CD8-positive, alpha-beta T cell (primary cell): ENCODE measurements at places on chromosomes 2 and 18.

- no peak for DNase-seq
Observed at GRCh38 chr2:241741016-241741415, 6.6 kb downstream of the D2HGDH start.

- no peak for DNase-seq
Observed at GRCh38 chr2:37244755-37245154, 13.3 kb downstream of the NDUFAF7 start.

DNA sequence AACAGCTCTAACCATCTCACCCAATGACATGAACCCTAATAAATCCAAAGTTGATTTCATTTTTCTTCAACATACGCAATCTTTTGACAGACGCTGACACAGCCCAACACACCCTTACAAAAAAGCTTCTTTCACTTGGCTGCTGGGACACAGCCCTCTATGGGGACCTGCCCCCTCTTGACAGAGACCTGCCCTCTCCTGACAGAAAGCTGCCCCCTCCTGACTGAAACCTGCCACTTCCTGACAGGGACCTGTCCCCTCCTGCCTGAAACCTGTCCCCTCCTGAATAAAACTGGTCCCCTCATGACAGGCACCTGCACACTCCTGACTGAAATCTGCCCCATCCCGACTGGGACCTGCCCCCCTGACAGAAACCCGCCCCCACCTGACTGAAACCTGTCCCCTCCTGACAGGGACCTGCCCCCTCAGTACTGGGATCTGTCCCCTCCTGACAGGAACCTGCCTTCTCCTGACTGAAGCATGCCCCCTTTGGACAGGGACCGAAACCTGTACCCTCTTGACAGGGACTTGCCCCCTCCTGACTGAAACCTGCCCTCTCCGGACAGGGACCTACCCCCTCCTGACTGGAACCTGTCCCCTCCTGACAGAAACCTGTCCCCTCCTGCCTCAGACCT, 87.9 kb downstream of the PXDN start:
- no peak for DNase-seq

- no peak for DNase-seq
Observed at GRCh38 chr2:70525032-70525431, 28.6 kb downstream of the TGFA start.

GRCh38 chr2:162490052-162490717, 146.3 kb downstream of the GCA start:
- no peak for DNase-seq

DNA sequence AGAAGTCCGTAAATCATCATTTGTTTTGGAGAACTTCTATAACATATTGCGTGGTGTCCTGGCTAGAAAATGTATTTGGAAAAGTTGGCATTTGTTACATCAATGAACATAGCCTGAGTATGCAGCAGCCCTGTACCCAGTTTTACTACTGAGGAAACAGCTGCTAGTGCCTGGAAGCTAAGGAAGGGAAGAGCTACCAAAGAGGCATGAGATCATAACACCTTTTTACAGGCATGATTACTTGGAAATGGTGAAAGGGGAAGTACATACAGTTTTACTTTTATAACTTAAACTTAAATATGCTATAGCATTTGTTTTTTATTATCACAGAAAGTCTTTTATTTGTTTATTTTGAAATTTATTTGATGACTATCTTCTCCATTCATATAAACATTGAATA, 128.4 kb upstream of the MC4R start:
- no peak for DNase-seq

DNA sequence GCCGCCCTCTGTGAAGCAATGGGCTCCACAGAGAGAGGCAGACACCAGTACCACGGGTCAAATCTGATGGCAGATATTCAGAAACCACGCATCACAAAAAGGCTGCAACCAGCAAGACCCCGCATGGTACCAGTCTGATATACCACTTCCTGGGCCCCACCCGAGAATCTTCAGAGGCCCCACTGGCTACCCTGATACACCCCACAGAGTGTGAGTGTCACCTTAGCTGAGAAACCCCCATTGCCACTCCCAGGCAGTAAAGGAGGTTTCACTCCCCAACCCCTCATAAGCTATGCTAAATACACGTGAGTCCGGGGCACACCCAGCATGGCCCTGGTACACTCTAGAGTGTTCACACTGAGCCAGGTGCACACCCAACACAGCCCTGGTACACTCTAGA, 160.0 kb downstream of the EIPR1 start:
- DNase-seq = no peak

- DNase-seq = no peak
Observed at GRCh38 chr18:51654488-51655326, 457.2 kb upstream of the MEX3C start.

DNA sequence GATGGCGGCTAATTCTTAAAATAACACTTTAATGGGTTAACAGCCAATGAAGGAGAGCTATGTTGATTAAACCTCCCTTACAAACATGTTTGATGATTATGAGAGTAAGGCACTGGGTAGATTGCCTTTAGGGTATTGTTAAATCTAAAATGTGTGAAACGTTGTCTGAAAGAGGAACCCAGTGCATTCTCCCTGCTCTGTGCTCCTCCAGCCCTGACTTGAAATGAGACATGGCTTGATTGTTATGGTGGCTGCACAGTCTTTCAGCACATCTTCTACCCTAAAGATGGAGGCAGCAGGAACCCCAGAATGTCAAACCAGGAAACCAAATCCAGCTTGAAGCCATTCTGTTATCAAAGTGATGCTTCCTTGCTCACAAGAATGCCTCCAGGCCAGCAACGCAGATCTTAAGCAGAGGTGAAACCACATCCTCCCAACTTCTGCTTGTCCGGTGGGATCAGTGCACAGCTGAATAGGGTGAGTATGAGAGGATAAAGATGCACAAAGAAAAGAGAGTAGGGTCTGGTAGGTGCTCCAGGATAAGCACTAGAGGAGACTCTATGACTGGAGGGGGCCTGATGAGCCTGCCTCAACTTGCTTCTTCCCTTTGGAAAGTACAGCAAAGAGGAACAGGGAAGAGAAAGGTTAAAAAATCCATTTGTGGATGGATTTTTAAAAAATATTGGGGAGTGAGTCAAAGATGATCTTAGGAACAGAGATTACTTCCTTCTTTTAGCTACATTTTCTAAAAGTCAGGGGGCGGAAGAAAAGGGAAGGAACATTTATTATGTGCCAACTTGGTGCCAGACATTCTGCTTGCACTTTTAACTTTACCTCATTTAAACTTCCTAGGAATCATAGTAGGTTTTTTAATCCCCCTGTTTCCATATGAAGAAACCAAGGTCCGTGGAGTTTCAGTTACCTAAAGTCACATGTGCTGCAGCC, 523.0 kb downstream of the TXNL1 start:
- DNase-seq = no peak

DNA sequence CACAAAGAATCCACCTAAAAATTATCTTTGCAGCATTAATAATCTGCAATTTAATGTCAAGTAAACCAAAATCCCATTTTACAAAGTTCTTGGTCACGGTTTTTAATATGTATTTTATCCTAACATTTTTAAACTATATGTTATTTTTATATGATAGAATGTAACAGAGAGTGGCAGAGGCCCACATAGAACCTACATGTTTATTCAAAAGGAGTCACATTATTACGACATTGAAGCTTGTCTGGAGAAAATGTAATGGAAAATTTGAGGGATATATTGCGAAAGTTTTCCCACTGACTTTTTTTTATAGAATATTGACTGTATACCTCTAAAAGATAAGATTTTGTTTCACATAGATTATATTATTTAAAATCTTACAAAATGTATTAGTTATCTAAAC, 89.7 kb upstream of the COL3A1 start:
- DNase-seq = no peak

- no peak for DNase-seq
Observed at GRCh38 chr2:115460008-115460407, 1017.6 kb downstream of the DPP10 start.

- DNase-seq = no peak
Observed at GRCh38 chr18:63046375-63046774, 273.2 kb downstream of the BCL2 start.

GRCh38 chr2:223856021-223856420, 18.6 kb upstream of the AP1S3 start:
- no peak for DNase-seq

DNA sequence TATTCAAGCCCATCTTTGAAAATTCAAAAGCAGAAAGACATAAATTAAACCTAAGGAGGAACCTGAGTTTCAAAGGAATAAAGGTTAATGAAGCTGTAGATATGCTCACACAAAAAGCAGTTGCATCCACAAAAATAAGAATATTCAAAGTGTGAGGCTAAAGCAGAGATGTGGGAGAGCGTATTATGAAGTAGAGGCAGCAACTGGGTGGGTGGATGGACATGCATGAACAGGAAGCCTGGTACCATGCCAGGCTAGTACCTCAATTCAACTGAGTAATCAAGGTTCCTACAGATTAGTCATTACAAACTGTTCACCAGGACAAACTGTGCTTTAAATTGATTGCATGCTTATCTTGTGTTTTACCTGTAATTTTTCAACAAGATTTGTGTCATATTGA, 330.0 kb upstream of the PKDCC start:
- DNase-seq = no peak

GRCh38 chr2:17517481-17518211, 594 bp downstream of the RAD51AP2 start:
- DNase-seq = no peak

DNA sequence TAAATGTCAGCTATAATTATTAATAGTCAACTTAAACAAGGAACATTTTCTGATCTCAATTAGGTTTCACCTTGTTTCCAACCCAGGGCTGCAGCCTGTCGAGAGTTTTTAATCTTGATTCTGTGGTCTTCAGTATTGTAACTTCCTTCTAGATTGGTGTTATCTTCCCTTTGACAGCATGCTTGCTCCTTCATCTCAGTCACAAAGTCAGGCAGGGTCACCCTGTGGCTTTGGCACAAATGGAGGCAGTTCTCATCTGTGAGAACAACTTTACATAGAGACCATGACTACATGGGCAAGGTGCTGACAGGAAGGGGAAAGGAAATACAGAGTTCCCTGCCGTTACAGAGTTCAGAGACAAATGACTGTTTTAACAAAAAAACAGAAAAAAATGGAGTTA, 50.5 kb downstream of the HNRNPLL start:
- DNase-seq = no peak

GRCh38 chr2:12861344-12861930, 144.7 kb downstream of the TRIB2 start:
- peak; percentile 16 for DNase-seq

DNA sequence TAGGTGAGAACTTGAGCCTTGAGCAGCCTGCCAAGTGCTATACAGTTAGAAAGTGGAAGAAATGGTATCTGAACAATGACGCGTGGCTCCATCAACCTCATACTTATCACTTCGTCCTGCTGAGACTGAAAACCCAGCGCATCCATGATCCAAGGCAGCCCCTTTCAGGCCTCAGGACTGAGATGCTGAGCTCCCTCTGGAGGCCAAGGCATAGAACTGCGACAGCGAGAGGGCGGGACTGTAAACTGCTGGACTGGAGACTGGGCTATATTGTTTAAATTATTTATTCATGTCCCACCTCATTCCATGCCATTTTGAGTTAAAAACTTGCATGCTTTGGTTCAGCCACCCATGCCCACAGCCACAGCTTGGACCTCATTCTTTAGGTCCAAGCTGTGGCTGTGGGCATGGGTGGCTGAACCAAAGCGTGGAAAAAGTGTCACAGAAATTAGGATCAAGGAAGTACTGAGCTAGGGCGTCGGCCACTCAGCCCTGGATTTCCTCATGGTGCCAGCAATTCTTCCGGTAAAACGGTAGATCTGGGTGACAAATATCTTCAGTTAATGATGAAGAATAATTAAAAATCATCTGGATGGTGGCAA, 195.5 kb downstream of the L3MBTL4 start:
- no peak for DNase-seq
